ENCODE measurements at places on chromosomes 5 and 9.

GRCh38 chr5:6572825-6573380, 59.9 kb downstream of the NSUN2 start:
- DNase-seq, result no peak

GRCh38 chr9:93037476-93037971, 21.0 kb upstream of the SUSD3 start:
- no peak for DNase-seq

DNA sequence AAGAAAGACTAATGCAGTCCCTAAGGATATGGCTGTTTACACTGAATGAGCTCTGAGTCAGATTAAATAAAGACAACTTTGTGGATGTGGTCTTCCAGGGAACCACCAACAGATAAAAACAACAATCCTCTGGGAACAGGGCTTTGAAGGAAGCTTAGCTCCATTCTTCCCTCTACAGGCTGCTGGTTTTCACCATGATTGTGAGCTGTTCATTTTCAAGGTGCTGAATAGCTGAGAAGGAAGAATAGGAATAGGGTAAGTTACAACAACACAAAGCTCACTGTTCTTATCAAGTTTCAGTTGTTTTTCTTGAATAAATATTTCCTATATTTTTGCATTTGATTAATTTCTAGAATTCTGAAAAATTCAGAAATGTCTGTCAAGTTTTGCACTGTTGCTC, 25.9 kb upstream of the PTAR1 start:
- no peak for DNase-seq

GRCh38 chr5:135063511-135064234, 29.6 kb upstream of the PITX1 start:
- DNase-seq, result no peak

- DNase-seq, result no peak
Measured at GRCh38 chr5:180365829-180366228, 12.7 kb upstream of the GFPT2 start.

DNA sequence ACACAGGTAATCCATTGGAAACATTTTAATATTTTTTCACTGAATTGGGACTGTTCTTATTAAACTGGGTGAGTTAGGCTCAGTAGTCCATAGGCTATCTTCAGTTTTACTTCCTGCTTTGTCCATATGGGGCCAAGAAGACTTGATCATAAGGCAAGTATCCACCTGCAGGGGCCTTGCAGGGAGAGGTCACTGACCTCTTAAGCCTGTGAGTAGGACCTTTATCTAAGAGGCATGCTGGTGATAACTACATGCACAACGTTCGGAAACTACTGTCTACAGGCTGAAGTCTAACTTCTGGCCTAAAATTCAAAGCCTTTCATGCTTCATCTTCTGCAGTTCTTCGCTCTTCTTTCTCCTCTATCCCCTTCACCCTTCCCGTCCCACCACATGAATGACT, 60.1 kb upstream of the GRHPR start:
- DNase-seq, result no peak

- no peak for DNase-seq
Measured at GRCh38 chr5:31196309-31196708, 2.8 kb downstream of the CDH6 start.

DNA sequence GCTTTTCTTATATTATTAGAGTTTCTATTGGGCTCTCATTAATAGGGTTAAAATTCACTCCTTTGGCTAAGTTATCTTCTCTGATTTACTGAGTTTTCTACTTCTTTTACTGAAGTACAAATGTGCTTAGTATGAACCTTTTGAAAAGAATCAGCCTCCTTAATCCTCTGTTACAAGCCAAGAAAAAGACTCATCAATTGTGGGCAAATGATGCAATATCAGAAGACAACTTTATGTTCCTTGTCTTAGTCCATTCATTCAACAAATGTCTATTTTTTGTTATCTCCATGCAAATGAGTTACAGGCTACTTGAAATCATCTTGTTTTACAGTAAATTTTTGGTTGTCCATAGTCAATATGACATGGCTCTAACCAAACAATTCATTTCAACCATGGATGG, 40.3 kb downstream of the SNCAIP start:
- DNase-seq, result no peak
